ENCODE measurements at places on chromosomes 7 and 10.

DNA sequence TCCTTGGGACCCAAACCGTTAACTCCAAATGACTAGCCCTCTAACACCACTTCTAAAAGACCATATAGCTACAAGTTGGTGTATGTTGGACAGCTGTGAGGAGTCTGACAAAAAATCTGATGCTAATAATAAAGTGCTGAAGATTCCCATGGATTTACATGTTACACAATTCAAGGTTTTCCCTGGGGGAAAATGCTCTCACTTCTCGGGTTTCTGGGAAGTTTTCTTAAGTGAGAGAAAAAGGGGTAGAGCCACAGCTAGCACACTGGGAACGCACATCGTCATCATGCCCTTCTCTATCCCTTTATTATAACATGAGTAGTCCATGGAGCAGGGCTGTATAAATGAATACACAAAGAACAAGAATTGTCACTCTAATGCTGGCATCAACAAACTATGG lies 162.1 kb downstream of the CHCHD3 start:
- DNase-seq, result no peak

DNA sequence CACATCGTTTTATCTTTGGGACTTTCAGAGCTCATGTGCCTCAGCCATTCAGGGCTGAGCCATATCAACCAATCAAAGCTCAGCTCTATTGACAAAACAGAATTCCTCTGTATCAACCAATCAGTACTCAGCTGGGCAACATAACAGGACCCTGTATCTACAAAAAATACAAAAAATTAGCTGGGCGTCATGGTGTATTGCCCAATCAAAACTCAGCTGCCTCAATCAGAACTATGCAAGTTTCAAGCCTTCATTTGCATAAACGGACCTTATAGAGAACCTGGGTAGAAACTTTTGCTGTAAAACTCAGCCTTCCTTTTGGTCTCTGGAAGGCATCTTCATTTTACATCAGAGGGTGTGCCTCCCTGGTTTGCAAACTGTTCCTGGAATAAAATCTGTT lies 77.1 kb downstream of the ZNF467 start:
- DNase-seq, result no peak

DNA sequence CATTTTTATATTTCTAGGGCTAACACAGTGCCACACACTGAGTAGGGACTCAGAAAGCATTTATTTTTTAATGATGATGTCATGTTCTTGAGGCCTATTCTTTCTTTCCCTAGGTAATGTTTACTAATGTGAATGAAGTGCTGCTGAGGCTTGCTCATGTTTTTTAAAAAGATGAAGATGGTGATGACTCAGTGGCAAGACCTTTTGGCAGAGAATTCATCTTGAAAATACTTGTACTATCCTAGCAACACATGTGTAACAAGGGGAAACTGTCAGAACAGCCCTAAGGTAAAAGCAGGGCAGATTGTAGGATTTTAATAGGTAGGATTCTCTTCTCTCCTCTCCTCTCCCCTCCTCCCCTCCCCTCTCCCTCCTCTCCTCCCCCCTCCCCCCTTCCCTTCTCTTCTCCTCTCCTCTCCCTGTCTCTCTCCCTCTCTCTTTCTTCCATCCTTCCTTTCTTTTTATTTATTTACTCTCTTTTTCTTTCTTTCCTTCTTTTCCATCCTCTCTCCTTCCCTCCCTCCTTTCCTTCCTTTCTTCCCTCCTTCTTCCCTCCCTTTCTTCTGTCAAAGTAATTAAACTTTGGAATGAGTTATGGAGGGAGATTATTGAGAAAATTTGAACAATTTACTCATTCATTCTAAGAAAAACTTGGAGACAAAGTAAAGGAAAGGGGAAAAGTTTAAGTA lies 75.3 kb downstream of the ZNF92 start:
- no peak for DNase-seq

DNA sequence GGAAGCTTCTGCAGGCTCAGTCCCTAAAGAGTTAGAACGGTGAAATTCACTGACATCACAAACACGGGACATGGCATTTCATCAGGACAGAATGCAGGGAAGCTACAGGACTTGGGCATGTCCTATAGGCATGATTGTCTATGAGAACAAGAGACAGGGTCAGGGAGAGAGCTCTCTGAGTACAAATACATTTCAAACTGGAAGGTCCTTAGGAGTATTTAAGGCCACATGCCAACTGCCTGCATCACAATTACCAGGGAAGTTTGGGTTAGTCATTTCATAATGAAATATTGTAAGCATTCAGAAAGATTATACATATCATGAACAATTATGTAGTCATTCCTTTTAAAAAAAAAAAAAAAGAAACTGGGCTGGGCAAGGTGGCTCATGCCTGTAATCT lies 71.3 kb downstream of the CREB3L2 start:
- DNase-seq, result no peak

DNA sequence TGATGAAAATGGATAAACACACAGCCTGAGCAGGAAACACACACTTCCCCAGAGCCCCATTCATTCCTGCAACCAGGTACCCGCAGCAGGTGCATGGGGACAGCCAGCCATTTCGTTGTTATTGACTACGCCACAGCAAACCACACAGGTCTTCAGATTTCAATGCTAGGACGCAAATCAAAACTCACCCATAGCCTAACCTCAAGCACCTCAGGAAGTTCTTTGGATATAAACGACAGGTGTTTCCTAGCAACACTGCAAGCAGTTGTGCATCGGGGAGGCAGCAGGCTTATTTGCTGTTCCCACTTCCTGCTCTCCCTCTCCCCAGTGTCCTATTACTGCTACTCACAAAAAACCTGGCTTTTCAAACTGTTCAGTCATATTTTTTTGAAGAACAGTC lies 176.5 kb upstream of the FRMD4A start:
- DNase-seq, result no peak

GRCh38 chr7:142866361-142867096 lies 11.7 kb downstream of the EPHB6 start:
- DNase-seq, result no peak

- DNase-seq, result no peak
Observed at GRCh38 chr7:69283421-69283820, 314.9 kb upstream of the AUTS2 start.

- DNase-seq, result no peak
Observed at GRCh38 chr7:151871904-151872303, 5.0 kb downstream of the PRKAG2 start.

DNA sequence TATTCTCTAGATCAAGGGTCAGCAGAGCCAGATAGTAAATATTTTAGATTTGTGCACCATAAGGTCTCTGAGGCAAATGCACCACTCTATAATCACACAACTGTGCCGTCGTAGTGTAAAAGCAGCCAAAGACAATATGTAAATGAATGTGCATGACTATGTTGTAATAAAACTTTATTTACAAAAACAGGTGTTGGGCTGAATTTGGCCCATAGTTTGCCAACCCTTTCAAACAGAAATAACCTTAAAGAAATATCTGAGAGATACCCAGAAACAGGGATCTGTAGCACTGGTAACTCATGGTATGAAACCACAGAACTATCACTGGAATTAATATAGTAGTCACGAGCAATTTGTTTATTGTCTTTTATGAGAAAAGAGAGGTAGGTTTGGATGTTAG lies 86.0 kb downstream of the ARID5B start:
- no peak for DNase-seq

DNA sequence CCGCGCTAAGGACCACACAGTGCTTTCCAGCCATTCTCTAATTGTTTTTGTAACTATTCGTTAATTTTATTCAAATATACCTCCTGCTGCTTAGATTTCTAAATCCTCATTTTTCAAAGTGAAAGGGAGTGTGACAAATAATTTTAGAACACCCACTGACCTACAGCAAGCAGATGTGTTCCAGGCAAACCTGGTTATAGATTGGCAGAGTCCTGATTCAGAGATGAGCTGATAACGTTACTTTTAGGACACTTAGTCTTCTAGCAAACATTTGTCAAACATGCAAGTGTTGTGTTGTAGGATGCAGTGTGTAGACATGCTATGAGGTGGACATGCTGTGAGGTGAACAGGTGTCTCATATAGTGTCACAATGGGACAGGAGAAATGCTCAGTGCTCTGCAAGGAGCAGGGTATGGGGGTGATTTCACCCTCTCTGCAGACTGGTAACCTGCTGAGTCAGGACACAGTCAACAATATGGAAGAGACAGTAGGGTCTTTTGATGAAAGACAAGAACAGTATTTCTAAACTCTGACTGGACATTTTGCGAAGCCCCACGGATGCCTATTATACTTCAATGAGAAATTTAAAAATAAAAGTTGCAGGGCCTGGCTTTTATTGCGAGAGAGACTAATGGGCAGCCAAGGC lies 92.2 kb upstream of the ANLN start:
- no peak for DNase-seq

GRCh38 chr7:77830649-77831355 lies 32.2 kb downstream of the PHTF2 start:
- no peak for DNase-seq

- DNase-seq, result no peak
Observed at GRCh38 chr7:46781901-46782439, 799.9 kb downstream of the TNS3 start.

DNA sequence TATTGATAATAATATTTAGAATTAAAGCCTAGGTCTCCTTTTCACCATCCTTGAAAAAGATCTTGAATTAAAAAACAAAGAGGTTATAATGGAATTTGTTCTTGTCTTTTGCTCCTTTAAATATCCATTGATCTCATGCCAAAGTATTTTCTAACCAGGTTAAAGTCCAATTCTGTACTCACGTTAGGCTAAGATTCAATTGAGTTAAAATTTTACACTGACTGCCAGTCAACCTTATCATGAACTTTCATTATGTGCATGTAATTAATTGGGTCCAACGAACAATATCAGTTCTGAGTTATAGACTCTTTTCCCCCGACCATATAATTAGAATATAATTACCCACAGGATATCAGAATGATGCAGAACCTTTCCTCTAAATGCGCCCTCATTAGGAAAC lies 266.6 kb downstream of the DGKB start:
- DNase-seq, result no peak

- DNase-seq, result no peak
Observed at GRCh38 chr7:138799336-138800000, 1.5 kb upstream of the ATP6V0A4 start.

DNA sequence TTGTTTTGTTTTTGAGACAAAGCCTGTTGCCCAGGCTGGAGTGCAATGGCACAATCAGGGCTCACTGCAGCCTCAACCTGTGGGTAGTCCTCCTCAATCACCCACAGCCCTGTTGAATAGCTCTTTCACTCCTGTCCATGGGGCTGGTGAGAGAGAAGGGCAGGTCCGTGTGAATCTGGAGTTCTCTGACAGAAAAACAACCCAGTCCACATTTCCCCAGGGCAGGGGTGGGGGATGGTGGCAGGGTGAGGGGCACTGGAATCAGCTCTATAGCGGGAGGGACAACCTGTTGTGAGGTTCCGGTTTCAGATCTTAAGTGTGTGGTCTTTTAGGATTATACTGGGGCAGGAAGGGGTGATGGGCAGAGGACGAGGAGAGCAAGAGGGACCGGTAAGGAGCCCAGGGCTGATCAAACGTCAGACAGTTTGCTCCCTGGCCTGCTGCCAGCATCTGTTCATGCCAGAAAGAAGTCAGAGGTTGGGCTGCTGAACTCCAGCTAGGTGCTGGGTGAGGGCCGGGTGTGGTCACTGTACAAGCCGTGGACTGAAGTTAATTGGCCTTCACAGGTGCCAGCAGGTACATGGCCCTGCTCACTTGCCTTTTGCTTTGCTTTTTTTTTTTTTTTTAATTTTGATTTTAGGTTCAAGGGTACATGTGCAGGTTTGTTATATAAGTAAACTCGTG lies 33.2 kb upstream of the MKRN1 start:
- DNase-seq, result no peak

DNA sequence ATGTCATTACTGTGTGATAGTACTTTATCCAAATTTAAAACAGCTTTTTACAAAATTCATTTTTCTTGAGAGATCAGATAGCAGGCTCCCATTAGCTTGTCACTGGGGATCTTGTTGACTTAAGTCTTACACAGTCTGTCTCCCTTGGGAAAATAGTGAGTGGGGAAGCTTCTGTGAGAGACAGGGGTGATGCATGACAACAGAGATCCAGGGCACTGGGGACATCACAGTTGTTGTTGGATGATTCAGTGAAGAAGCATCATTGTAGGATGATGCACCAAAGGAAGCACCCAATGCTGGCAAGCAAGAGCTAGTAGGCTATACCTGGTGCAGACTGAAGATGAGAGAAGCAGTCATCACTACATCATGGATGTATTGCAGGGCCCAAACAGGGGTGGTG lies 284.7 kb downstream of the HDAC9 start:
- no peak for DNase-seq

DNA sequence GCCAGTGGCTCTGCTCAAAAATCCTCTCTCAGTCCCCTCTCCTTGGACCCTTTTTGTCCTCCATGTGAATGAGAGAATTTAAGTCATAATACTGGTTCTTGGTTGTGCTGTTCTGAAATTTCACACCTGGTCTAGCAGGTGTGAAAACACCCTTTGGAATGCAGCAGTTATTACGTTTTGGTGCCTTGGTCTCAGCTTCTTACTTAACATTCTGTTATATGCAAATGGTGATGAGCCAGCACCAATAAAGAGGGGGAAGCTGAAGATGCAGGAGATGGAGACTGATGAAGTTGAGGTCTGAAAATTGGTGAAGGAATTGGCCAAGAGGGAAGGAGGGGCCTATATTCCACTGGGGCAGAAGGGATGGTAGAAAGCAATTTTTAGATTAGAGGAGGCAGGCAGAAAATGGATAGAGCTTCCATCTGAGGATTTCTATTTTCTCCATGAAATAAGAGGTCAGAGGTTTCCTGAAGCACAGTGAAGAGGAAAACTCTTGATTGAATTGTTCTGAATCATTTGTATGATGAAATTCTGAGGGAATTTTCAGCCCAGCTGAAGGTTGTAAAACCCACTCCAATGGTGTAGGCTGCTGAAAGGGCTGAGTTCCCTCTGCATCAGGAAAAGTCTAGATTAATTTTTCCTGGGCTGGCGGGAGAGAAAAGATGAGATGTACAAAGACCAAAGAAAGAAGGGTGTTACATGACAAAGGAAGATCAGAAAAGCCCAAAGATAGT lies 94.0 kb upstream of the FAM180A start:
- no peak for DNase-seq

DNA sequence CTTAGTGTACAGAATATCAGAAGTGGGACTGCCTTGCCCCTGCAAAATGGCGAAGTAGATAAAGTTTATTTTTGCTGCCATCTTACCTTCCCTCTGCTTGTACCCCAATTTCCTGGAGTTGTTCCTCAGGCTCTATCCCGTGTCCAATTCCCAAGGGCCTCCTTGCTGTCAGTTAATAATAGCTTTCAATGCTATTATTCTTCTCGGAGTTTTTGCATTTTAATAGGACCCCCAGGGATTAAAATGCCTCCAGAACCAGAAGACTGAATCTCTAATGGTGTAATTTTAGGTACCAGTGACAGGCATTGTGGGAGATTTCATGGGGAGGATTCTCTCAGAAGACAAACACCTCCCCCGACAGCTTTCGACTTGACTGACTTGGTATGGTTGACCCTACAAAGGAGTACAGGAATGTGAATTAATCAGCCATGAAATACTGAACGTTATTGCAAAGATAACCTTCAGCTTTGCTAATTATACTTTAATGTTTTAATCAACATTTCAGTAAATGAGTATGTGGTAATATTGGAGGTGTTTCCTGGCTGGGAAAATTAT lies 75.2 kb downstream of the ZNF22 start:
- DNase-seq, result no peak
